Stimulated activated CD4-positive, alpha-beta T cell treated with anti-CD3 and anti-CD28 coated beads, TNF-alpha, amount 100 ng/mL, for 24 hours (primary cell): ENCODE measurements at places on chromosomes 2 and 18.

DNA sequence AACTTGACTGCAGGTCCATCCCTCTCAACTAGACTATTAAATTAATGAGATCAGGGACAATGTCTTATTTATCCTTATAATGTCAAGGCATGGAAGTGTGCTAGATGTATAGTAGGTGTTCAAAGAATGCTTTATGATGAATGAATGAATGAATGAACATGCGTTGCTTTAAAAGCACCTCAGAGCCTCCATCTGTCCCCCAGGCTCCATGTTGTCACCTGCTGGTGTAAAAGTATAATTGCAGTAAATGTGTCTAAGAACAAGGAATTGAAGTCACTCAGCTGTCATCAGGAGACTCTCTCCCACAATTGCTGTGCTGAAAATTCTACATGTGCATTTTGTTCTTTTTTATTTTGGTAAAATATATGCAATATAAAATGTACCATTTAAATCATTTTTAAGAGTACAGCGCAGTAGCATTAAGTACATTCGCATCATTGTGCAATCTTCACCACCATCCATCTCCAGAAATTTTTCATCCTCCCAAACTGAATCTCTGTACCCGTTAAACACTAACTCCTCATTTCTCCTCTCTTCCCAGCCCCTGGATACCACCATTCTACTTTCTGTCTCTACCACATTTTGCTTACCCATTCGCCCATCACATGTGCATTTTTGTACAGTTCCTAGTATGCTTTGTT, 52.6 kb downstream of the GNAL start:
- no peak for DNase-seq

GRCh38 chr2:22276696-22277095, 1108.3 kb upstream of the KLHL29 start:
- DNase-seq: no peak

GRCh38 chr18:9321736-9322135, 12.8 kb upstream of the TWSG1 start:
- no peak for DNase-seq

- no peak for DNase-seq
Observed at GRCh38 chr2:222490131-222490530, 65.8 kb downstream of the SGPP2 start.
